CD4-positive, alpha-beta T cell treated with Interleukin-12 subunit alpha and Interleukin-12 subunit beta, for 1 hour (primary cell): ENCODE measurements at places on chromosomes 2 and 18.
A peak's percentile ranks its signal among the peaks of the same experiment; 100 is the strongest.

DNA sequence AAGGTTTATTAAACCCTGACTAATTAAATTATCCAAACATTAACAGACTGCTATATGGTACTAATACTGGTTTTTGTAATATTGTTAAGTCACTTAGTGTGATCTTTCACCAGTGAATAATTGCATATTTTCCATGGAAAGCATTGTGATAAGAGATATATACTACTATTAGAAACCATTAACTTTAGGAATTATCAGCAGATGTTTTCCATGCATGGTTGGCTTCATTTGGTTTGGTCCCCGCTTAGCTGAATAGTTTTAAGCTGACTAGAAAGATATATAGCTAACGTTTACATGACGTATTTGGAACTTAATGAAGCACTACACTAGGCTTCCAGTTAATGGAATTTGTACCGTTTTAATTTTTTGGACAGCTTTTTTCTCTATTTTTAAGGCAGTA lies 37.9 kb downstream of the LCLAT1 start:
- no peak for DNase-seq

GRCh38 chr2:85827879-85828569 lies 60.8 kb downstream of the ST3GAL5 start:
- no peak for DNase-seq

GRCh38 chr2:40454321-40454720 lies 2.4 kb upstream of the SLC8A1 start:
- DNase-seq = no peak

DNA sequence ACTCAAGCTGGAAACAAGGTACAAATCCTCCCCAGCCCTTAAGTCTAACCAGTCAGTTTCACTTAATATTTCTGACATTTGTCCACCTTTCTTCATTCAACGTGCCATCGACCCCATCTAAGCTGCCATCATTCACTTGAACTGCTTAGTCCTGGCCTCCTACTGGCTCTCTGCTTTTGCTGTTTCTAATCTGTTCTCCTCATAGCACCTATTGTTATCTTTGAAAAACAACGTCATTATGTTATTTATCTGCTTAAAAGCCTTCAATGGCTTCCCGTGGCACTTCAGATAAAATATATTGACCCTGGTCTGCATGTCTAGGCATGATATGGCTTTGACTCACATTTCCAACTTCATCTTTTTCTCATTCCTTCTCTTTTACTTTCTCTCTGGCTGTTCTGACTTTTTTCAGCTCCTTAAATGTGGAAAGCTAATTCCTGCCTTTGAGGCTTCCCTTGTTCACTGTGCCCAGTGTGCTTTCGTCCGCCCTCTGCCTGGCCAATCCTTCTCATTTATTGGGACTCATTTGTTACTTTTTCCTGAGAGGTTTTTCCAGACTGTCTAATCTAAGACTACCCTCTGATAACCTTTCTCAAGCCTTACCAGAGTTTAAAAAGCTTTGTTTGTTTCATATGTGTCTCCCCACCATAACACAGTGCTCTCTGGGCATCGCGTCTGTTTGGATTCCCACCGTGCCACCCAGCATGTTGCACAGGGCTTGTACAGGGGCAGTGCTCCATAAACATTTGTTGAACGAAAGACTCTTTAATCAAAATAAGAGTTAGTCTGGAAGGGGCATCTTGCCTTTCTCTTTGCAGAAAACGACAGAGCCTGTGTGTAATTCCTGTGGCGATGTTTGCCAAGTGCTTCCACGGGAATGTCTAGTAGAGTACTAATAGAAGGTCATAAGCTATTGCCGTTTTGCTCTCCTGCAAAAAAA lies 183.9 kb downstream of the FMNL2 start:
- no peak for DNase-seq

- DNase-seq = no peak
Measured at GRCh38 chr2:207162316-207162715, 3.4 kb downstream of the KLF7 start.

GRCh38 chr2:197599285-197599965 lies 76.0 kb downstream of the RFTN2 start:
- DNase-seq = peak; percentile 27

DNA sequence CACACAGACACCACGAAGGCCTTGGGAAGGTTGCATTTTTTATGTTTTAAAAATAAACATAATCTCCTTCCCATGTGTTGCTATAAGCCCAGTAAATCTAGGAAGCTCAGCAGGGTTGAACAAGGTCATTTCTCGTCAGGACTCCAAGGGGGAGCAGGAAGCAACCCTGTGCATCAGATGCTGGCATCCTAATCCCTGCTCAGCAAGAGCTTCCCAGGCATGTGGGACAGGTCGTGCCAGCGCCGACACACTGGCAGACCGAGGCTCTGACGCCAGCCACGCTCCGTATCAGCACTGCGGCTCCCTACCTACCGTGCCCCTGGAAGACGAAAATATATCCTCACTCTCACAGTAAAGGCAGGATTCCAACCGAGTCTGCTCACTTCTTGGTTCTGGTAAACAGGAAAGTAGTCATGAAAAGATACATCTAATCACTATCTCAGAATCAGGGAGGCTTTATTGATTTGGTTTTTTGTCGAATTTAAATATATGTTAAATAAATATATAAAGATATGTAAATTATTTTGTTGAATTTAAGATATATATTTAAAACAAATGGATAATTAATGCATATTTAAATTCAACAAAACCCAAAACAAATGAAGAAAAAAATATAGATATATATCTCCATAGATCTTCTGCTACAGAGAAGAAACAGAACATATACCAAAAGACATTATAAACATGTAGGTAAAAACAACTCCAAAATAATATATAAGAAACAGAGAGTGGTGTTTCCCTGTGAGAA lies 61.4 kb downstream of the TXNL1 start:
- DNase-seq = no peak

DNA sequence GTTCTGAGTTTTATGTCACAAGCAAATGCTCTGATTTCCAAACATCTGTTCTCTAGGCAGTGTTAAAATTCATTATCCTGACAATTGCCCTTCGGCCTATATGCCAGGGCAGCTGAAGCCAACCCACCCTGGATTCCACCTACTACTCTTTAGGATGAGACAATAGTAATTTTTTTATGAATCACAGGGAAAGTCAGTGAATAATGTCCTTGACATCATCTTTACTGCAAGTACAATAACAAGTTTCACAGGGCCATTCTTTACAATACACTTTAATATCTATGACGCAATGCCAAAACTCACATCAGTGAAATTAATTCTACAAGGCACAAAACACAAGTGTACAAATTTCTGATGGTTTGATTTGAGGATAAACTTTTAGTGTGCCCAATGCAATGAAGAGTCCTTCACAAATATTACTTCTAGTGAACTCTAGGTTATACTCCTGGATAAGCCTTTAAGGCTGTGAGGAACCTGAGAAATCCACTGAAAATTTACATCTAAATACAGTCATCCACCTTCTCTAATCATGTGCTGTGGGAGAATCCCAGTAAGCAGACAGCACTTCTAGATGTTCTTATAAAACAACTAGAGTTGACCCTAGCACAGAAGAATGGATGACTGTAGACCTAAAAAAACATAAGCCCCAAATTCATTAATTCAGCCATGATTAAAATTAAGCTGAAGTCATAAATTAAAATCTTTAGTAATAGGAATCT lies 77.3 kb upstream of the CTLA4 start:
- no peak for DNase-seq

DNA sequence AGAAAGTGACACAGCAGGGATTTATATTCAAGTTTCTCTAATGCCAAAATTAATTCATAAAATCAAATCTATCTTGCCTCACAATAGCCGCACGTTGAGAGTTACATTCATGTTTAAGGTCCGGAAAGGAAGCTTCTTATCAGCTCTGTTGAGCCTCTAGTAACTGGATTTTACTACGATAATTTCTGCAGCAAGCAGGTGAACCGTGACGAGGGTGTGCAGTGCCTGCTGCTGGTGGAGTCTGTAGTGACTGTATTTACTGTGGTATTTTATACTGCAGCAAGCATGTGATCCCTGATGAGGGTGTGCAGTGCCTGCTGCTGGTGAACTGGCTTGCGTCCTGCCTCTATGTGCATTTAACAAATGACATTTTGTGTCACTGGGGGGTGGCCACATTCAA lies 120.0 kb downstream of the SNTG2 start:
- no peak for DNase-seq

DNA sequence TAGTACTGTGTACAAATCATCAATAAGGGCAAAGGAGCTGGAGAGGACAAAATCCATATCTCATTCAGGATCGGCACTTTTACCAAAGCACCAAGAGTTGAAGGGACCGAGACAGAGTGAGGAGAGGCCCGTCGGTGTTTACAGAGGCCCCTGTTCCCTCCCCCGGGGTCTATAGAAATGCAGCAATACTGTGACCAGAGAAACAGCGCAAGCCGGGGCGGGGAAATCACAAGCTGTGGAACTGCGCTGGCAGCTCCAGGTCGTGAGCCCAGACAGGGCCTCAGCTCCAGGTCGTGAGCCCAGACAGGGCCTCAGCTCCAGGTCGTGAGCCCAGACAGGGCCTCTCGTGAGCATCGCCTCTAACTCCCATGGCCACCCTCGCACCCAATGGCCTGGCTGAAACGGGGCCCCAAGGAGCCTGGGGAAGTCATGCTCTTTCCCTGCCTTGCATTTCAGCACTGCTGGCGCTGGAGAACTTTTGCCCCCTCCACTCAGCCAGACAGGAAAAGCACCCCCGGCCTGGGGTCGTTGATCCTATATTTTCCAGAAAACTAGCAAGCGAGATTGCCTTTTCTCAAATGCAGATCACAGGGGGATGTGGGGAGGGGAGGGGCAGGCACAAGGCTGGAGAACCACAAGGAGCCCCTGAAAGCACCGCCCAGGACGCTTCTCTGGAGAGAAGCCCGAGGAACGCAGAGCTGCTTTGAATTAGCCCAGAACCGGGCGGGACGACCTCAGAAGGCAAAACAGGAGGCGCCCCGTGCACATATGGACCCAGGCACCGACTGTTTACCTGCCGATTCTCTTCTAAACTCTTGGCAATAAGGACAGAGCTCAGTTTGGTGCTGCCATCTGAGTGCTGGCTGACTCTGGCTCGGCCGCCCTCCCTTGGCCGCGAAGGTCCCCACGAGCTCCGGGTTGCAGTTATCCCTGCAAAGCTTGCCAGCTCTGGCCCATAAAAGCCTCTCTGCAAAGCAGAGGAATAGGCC lies 223.7 kb downstream of the ACKR3 start:
- DNase-seq = no peak
